Colonic mucosa (tissue), 4 donors: ENCODE measurements at places on chromosomes 3 and 15. TPM values are rescaled to one million over a fixed set of nuclear protein-coding genes. Genes with fewer than 3 reads are reported as not detected.

The BNC1 gene
- total RNA-seq: not detected

The SLC24A5 gene
- total RNA-seq: not detected

The PTX3 gene
- 1.0 TPM for total RNA-seq

The FANCD2OS gene
- total RNA-seq: not detected

The RFC4 gene
- 13.4 TPM for total RNA-seq

The CRELD1 gene
- total RNA-seq: 23.3 TPM

The ARL14 gene
- total RNA-seq: 17.6 TPM

- H3K4me3 ChIP-seq: no peak overlapping the region
- H3K4me1 ChIP-seq: peaks cover 5% of the 10 kb centered on the region
- H3K27me3 ChIP-seq: no peaks in the 10 kb centered on the region
- peak; percentile 49 for DNase-seq
- peak overlapping the region; percentile 59 for H3K27ac ChIP-seq
Measured at GRCh38 chr3:195462308-195462610, 19.4 kb upstream of the ACAP2 start.

DNA sequence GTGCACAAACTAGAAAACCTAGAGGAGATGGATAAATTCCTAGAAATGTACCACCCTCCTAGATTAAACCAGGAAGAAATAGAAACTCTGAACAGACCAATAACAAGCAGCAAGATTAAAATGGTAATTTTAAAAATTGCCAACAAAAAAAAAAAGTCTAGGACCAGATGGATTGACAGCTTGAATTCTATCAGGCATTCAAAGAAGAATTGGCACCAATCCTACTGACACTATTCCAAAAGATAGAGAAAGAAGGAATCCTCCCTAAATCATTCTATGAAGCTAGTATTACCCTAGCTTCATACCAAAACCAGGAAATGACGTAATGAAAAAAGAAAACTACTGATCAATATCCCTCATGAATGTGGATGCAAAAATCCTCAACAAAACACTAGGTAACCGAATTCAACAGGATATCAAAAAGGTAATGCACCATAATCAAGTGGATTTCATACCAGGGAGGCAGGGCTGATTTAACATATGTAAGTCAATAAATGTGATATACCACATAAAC lies 10.1 kb upstream of the CCR1 start:
- no peaks in the 10 kb centered on the region for H3K27me3 ChIP-seq
- no peaks in the 10 kb centered on the region for H3K4me1 ChIP-seq
- DNase-seq: no peak

DNA sequence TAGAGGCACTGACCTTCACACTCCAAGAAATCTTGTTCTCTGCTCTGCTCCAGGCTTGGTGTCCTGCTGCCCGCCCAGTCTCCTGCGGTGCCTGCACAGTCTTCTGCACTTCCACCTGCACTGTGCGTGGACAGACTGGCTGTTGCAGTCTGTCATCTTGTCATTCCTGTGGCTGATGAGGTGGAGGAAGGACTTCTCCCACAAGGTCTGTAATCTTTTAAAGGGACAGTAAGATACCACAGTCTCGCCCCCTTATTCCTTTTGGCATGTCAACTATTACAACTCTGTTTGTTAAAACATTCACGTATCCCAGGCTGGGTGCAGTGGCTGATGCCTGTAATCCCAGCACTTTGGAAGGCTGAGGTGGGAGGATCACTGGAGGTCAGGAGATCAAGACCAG lies 54.1 kb upstream of the IGF2BP2 start:
- H3K36me3 ChIP-seq: no peaks in the 10 kb centered on the region
- H3K4me3 ChIP-seq: no peak overlapping the region
- H3K27me3 ChIP-seq: no peaks in the 10 kb centered on the region

DNA sequence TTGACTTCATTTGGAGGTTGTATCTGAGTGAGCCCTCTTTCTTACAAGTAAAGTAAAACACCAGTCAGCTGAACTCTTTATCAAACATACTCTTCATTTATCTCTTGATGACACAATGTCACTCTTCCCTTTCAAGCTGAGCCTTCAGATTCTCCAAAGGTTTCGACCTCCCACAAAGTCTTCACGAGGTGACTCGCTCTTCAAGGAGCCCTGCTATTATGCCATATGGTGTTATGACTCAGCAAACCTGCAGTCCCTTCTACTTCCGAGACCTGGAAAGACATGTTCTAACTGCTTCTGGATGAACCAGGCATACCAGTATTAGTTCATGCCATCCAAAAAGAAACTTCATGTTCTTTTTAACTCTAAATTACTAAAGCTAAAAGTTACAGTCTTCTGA lies 23.1 kb downstream of the AADAC start:
- no peak overlapping the region for H3K27ac ChIP-seq
- H3K36me3 ChIP-seq: no peaks in the 10 kb centered on the region
- no peak for DNase-seq
- H3K4me3 ChIP-seq: no peak overlapping the region
- no peaks in the 10 kb centered on the region for H3K4me1 ChIP-seq
- no peaks in the 10 kb centered on the region for H3K27me3 ChIP-seq

GRCh38 chr15:73374604-73375003 lies 5.8 kb upstream of the HCN4 start:
- H3K27me3 ChIP-seq: peaks cover 22% of the 10 kb centered on the region
- DNase-seq: no peak
- H3K4me1 ChIP-seq: no peaks in the 10 kb centered on the region
- H3K36me3 ChIP-seq: no peaks in the 10 kb centered on the region
- no peak overlapping the region for H3K4me3 ChIP-seq

DNA sequence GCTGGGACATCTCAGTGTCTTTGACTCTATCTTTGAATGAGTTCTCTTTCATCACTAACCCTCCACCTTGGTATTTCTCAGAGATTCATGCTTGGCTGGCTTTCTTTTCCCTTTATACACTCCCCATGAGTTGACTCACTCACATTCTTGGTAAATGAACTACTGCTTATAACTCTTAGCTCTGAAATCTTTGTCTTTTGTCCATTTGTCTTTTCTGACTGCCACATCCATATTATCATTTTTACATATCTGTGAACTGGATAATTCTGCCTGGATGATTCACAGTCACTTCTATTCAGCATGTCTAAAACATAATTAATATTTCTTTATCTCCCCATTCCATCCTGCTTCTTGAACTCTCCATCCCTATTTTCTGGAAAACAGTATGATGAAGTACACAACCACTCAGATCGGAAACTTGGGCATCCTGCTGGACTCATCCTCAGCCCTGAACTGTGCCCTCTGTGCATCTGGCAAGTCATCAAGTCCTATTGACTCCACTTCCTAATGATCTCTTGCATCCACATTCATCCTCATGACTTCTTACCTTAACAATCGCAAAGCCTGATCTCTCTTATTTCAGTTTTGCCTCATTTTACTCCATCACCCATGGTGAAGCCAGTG lies 66.9 kb downstream of the KCNAB1 start:
- no peak overlapping the region for H3K4me3 ChIP-seq
- H3K27me3 ChIP-seq: no peaks in the 10 kb centered on the region
- H3K4me1 ChIP-seq: no peaks in the 10 kb centered on the region
- H3K36me3 ChIP-seq: no peaks in the 10 kb centered on the region

DNA sequence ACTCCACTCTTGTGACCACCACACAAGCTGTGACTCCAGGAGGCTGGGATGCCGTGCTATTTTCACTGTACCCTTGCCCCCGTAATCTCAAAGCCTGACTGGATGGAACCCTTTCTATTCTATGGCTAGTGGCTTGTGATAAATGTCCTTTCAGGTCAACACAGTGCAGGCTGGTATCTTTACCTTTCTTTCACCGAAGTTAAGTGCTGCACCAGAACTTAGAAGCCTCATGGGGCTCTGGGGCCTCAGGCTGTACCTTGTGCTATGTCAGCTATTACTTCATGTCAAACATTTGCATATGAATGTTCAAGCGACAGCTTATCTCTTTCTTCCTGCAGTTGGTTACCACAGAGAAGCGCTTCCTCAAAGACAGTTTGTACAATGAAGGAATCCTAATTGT lies 66.8 kb downstream of the RPL39L start:
- no peak for DNase-seq
- no peaks in the 10 kb centered on the region for H3K4me1 ChIP-seq
- H3K36me3 ChIP-seq: no peaks in the 10 kb centered on the region
- no peak overlapping the region for H3K27ac ChIP-seq

- H3K36me3 ChIP-seq: no peaks in the 10 kb centered on the region
- DNase-seq: no peak
- no peak overlapping the region for H3K27ac ChIP-seq
Measured at GRCh38 chr3:52805270-52806039, 10.9 kb downstream of the ITIH3 start.

GRCh38 chr3:101939361-101940049 lies 90.2 kb downstream of the NFKBIZ start:
- no peaks in the 10 kb centered on the region for H3K36me3 ChIP-seq
- H3K27ac ChIP-seq: no peak overlapping the region
- H3K4me1 ChIP-seq: peaks cover 8% of the 10 kb centered on the region

DNA sequence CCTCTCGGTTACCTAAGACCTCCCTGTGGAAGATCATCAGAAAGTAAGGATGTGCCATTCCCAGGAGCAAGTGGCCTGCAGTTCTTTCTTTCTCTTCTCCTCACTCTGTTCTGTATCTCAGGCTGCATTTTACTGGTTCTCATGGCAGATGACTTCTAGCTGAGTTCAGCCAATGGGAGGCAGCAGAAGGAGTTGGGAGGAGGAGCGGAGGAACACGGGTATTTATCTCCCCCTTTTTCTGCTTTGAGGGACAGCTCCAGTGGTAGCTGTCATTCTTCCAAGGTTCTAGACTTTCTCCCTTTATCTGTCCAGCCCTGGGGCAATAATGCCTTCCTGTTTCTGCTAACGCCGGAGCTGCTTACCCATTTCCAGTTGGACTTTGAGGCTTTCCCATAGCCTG lies 339.9 kb downstream of the NR2F2 start:
- DNase-seq: no peak
- H3K36me3 ChIP-seq: no peaks in the 10 kb centered on the region
- no peaks in the 10 kb centered on the region for H3K4me1 ChIP-seq
- no peak overlapping the region for H3K27ac ChIP-seq
- H3K27me3 ChIP-seq: no peaks in the 10 kb centered on the region

DNA sequence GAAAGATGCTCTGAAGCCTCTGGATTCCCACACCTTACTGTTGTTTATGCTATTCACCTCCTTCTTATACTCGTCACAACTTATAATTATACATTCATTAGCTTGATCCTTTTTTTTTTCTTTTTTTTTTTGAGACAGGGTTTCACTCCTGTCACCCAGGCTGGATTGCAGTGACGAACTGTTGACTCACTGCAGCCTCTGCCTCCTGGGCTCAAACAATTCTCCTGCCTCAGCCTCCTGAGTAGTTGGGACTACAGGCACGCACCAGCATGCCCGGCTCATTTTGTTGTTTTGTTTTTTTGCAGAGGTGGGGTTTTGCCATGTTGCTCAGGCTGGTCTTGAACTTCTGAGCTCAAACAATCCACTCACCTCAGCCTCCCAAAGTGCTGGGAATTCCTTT lies 143.6 kb downstream of the PLCL2 start:
- DNase-seq: no peak
- no peaks in the 10 kb centered on the region for H3K27me3 ChIP-seq
- no peaks in the 10 kb centered on the region for H3K4me1 ChIP-seq
- no peak overlapping the region for H3K4me3 ChIP-seq
- no peaks in the 10 kb centered on the region for H3K36me3 ChIP-seq
- H3K27ac ChIP-seq: no peak overlapping the region
